Daoy (cell line): ENCODE measurements at places on chromosomes 4 and X.

- DNase-seq, result no peak
These were observed 34.4 kb upstream of the GK2 start for GRCh38 chr4:79442422-79442821.

DNA sequence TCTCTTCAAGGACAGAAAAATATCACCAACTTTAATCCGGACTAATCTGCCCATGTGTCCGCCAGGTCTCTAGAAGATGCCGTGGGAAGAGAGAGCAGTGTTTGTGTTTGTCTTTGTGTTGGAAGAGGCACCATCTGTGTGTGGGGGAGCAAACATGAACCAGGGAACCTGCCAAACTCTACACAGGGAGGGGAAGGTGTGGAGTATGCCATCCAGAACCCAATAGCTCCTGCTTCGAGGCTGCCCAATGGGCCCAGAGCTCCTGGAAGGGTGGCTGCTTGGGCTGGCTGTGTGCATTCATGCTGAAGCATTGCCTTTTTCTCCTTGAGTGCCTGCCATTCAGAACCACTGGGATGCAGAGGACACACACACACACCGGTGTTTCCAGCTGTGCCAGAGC is 536.2 kb downstream of the MID1IP1 start:
- DNase-seq, result no peak

DNA sequence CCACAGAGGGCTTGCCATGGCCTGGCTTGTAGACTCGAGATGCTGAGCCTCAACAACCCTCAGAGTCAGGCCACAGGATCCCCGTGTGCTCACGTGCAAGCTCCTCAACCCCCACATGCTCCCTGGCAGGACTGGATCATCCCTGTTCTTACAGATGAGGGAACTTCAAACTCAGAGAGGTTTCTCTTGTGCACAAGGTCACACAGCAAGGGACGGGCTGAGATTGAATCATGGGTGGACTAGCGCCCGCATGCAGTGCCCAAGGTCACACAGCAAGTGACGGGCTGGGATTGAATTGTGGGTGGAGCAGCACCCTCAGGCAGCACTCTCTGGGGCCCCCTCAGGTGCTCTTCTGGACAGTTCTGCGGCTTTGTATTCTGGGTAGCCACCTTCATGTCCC is 60.6 kb upstream of the AFAP1 start:
- DNase-seq, result no peak

DNA sequence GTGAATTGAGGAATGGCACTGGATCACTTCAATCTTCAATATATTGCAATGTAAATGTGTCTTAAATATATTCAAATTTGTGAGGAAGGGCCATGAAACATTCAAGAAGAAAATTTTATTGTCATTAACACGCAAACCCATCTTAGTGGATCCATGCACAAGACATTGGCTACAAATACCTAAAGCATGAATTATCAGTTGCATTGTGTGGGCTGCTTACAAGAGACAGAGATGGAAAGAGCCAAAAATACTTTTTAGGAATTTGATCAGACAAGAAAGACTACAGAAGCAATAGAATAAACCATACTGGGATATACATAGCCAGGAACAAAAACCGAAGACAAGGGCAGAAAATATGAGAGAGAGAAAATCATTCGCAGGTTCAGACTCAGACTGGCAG is 616.2 kb upstream of the GRIA3 start:
- DNase-seq, result no peak

DNA sequence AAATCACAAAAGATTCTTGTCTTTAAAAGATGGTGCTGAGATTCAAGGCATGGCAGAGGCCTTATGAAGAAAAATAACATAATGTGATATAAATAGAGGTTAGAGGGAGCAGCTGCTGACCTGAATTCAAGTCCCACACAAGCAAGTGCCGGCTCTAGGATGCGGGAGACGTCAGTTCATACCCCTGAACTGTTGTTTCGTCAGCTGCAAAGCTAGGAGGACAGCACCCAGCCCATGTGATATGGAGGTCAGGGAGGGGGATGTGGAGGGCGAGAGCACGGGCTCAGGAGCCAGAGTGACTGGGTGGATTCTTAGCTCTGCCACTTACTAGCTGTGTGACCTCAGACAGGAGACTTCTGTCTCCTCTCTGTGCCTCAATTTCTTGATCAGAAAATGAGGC is 77.9 kb downstream of the JAKMIP1 start:
- DNase-seq, result no peak

DNA sequence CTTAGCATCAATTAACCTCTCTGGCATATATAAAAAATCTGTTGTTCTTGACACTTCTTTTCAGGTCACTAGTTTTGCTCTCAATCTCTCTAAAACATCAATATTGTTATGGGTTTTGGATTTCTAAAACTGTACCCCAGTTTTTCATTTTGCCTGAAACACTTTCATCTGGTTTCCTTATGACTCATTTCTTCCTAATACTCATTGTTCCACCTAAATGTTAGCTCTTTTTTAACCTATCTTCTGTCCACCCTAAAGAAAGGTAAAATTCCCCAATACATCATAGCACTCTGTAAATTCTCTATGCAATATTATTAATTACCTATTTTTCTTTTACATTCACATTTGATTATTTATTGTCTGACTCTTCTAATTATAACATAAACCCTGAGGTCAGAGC is 575.5 kb upstream of the NDST4 start:
- DNase-seq, result no peak
